ENCODE measurements at places on chromosomes 11 and 22. TPM values are rescaled to one million over a fixed set of nuclear protein-coding genes. Genes with fewer than 3 reads are reported as not detected.

DNA sequence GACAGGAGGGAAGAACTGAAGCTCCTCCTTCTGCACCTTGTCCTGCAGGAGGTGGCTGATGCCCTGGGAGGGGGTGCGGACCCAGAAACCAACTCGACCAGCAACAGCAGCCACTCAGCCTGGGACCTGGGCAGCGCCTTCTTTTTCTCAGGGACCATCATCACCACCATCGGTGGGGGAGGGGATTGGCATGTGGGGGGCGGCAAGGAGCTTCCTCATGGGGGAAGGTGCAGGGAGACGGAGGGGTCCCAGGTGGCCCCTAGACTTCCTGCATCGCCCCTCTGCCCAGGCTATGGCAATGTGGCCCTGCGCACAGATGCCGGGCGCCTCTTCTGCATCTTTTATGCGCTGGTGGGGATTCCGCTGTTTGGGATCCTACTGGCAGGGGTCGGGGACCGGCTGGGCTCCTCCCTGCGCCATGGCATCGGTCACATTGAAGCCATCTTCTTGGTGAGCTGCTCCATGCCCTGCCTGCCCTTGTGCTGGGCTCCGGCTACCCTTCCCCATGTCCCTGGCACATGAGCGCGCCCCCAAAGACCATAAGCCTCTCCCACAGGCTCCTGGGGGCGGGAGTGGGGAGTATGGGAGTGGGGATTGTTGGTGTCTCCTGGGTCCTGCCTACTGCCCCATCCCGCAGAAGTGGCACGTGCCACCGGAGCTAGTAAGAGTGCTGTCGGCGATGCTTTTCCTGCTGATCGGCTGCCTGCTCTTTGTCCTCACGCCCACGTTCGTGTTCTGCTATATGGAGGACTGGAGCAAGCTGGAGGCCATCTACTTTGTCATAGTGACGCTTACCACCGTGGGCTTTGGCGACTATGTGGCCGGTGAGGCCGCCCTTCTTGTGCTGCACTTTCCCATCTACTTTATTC lies 3.1 kb upstream of the CATSPERZ start:
- no peak for DNase-seq

- no peak for DNase-seq
Observed at GRCh38 chr22:39518144-39518786, 2.1 kb upstream of the ATF4 start.

- DNase-seq = no peak
Observed at GRCh38 chr11:103807806-103808205, 228.6 kb upstream of the DDI1 start.

- no peak for DNase-seq
Observed at GRCh38 chr22:29342177-29342576, 26.7 kb upstream of the RASL10A start.

DNA sequence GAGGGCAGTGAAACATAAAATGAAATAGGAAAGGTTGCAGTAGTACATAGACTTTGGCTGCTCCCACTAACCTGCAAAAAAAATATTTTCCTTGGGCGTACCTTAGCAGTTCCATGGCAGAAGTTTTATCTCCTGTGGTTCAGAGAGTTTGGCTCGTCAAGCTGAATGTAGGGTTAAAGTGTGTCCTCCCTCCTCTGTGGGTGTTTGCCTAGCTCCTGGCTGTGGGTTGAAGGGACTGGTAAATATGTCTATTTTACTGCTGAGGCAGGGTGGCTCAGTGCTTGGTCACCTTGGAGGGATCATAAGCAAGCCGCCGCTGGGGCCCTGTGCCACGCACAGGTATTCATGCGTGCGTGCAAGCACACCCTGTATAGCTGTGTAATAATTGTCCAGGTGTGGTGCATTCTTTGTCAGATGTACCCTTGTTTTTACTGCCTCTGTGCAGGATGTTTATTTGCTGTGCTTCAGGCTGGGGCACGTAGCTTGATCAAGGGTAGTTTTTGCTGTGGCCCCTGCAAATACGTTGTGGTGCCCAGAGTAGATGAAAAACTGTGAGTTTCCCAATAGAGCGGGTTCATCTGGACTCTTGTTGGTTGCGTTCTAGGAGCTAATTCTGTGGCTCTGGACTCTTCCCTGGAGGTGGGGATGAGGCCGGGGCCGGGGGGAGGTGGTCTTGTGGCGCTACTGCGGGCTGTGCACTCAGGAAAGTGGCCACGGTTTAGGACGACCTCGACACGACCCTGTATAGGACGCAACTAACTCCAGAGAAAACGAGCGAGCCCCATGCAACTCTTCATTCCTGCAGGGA lies 732 bp upstream of the SORL1 start:
- no peak for DNase-seq

The TCN1 gene
- polyA plus RNA-seq = 0.16 TPM

The TEX12 gene
- not detected for polyA plus RNA-seq

The MYBPC3 gene
- 0.10 TPM for polyA plus RNA-seq

Data from renal pelvis (tissue), 12 donors.